Colonic mucosa (tissue), 4 donors: ENCODE measurements at places on chromosomes 3 and 15. TPM values are rescaled to one million over a fixed set of nuclear protein-coding genes. Genes with fewer than 3 reads are reported as not detected.

The CCDC80 gene
- total RNA-seq: 36.6 TPM

The VIPR1 gene
- 98.0 TPM for total RNA-seq

DNA sequence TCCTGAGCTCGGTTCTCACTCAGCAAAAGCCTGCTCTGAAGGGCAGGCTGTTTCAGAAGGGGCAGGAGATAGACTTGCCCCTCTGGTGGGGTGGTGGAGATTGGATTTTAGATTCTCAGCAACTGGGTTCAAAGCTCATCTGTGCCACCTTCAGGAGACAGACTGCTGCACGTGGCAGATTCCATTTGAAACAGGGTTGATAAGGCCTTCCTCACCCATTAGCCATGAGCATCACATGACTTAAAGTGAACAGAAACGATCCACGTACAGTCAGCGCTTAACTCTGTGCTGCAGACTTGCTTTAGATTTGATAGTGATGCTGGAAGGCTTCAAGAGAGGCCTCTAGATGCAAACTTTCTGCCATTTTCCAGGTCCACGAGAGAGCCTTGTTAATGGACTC is 35.0 kb upstream of the MGLL start:
- no peaks in the 10 kb centered on the region for H3K4me1 ChIP-seq
- H3K27me3 ChIP-seq: no peaks in the 10 kb centered on the region
- no peak overlapping the region for H3K4me3 ChIP-seq
- no peaks in the 10 kb centered on the region for H3K36me3 ChIP-seq
- DNase-seq: no peak

GRCh38 chr3:69406163-69406562 is 20.3 kb upstream of the FRMD4B start:
- H3K4me1 ChIP-seq: no peaks in the 10 kb centered on the region
- DNase-seq: no peak
- H3K27ac ChIP-seq: no peak overlapping the region

GRCh38 chr3:119672776-119673175 is 4.4 kb downstream of the COX17 start:
- H3K36me3 ChIP-seq: peaks cover 4% of the 10 kb centered on the region
- DNase-seq: no peak
- no peak overlapping the region for H3K27ac ChIP-seq
- H3K4me3 ChIP-seq: no peak overlapping the region
- H3K27me3 ChIP-seq: no peaks in the 10 kb centered on the region
